Activated T-helper 17 cell treated with anti-CD3 and anti-CD28 coated beads, Interleukin-2, amount 50 U/mL, for 72 hours (primary cell): ENCODE measurements at places on chromosomes 7 and 10. TPM values are rescaled to one million over a fixed set of nuclear protein-coding genes. Genes with fewer than 3 reads are reported as not detected.

DNA sequence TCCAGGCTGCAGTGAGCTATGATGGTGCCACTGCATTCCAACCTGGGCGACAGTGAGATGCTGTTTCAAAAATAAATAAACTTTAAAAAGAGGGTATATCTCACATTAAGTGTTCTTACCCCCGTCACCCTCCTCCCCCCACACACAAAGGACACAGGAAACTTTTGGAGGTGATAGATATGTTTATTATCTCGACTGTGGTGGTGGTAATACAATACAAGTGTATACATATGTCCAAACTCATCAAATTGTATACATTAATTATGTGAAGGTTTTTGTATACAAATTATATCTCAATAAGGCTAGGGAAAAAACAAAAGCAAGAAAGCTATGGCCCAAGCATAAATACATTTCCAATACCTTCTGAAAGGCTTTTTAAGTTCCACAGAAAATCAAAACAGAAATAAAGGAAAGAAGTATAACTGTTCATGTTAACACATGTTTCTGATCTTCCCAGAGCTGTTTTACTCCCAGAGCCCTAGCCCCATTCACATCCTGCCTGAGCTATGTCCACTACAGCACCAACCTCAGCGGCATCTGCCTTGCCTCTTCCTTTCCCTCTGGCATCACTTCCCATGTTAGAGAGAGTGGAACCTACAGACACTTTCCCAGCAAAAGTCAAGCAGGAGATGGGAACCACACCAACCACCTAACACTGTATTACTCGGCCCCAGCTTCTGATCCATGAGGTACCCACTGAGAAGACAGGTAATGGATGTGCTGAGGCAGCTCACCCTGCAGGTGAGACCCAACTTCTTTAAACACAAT lies 48.1 kb downstream of the SGMS1 start:
- ATAC-seq: no peak

DNA sequence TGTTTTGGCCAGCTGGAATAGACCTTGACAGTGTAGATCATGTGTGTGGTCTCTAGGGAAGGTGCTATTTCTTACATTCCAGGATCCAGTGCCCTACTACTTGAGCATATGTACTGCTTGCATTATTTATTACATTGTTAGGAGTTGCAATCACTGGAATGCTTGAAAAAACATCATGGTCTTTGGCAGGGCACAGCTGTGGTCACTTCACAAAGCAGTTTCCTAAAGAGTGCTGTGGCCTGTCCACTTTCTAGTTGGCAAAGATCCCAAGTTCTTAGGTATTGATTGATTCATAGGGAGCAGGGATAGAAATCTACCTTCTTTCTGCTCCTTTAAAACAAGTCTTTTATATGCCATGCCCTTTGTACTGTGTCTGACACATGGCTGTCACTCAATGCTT lies 4.6 kb downstream of the C7orf25 start:
- no peak for ATAC-seq

GRCh38 chr7:18302097-18302496 lies 193.5 kb upstream of the HDAC9 start:
- no peak for ATAC-seq

DNA sequence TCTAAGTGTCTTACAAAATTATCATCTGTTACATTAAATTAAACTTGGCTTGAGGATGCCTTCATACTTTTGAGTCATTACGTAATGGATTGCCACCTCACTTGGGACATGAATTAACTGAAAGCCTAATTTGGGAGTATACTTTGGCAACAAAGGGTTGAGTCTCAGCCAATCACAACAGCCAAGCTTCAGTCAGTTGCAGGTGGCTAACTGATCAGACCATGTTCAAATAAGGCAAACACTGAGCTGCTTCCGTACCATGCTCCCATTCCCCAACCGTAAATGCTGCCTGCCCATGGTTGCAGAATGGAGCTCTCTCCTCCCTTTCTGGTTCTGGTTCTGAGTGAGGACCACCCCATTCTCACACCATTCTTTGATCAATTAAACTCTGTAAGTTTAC lies 92.9 kb upstream of the STK17A start:
- ATAC-seq: no peak

DNA sequence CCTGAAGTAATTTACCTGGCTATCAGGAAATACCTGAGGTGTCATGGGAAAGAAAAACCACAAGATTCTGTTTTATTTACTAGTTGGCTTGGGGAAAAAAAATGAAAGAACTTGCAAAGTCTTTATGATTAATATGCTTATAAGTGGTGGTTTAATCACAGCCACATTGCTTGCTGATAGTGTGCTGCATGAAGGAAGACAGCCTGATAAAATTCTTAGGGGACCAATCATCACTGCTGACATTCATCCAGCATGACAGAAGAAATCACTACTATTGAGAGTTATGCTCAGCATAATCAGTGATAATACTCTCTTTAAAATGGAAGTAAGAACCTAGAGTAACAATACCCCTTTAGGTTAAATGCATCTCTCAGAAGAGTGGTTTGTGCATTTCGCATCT lies 150.2 kb upstream of the LRRN3 start:
- no peak for ATAC-seq

DNA sequence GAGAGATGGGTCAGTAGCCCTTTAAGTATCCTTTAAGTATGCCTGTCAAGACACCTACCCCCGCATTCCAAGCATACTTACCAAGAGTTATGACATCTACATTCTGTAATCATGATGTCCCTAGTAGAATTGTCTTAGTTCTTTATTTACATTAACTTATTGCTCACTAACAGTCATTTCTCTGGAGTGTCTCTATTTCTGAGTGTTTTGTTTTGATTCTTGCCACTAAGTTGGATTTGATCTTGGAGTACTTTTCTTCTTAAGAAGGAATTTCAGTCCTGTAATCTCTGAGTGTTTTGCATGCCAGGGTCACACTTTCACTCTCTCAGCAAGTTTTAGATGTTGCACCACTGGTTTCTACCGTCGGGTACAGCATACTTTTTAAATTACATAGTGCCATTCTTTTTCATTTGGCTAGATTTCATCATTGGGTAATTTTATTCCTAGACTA lies 1053.9 kb downstream of the KCNMA1 start:
- ATAC-seq: no peak

DNA sequence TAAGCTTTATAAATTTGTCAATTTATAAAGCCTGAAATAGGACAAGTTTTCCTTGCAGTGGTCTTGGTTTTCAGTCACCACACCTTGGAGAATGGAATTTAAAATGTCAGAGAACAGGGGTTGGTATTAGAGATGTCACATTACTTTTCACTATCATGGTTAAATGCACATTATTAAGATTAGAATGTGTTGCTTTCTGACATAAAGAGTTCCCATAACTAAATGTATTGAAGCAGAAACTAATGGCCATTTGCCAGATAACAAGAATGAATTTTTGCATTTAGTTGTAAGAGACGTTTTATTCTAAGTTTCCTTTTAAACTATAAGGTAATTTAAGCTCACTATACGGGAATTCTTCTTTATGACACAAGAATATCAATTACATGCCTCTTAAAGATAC lies 172.3 kb downstream of the ARL4A start:
- ATAC-seq: no peak

DNA sequence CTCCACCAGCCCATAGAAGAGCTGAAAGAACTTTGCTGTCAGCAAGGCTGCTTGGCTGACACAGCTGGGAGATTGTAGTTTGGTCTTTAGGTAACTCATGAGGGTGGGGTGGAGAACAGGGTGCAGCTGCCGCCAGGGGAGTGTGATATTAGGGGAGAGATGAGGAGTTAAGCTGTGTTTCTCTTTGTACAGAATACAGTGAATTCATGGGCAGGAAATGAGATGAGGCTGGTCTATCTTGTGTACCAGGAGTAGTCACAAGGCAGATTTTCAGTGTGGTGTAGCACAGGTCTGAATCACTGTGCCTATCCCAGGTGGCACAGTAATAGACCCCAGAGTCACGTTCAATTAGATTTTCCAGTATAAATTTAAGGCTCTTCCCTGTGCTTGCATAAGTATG lies 56.6 kb upstream of the TARP start:
- ATAC-seq: no peak

- ATAC-seq: no peak
Observed at GRCh38 chr10:69980672-69981071, 72.0 kb upstream of the MACROH2A2 start.

DNA sequence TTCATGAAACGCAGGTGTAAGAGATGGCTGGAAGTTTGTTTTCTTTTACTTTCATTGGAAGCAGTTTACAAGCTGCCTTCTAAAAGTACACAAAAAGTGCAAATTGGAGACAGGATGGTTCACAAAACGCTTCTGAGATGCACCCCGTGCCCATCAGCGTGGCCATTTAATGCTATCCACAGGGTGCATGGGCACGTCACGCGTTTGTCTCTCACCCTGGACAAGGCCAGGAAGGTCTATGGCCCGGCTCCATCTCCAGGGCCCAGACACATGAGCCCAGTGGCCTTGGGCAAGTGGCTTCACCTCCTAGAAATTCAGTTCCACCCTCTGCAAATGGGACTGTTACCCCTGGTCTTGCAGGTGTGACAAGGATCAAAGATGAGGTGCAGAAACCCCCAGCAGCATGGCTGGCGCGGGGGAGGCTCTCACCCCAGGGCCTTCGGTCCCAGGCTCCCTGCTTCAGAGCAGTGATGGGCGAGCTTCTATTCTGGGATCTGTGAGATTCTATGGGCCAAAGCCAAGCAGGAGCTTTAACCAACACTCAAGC lies 60.8 kb upstream of the EBF3 start:
- ATAC-seq: no peak

Gene ZNF107
- total RNA-seq: 23.4 TPM

Gene IFIT3
- 2.5 TPM for total RNA-seq

Gene DPP6
- not detected for total RNA-seq
